Right renal pelvis (tissue), 4 donors: ENCODE measurements at places on chromosomes 12 and 14. TPM values are rescaled to one million over a fixed set of nuclear protein-coding genes. Genes with fewer than 3 reads are reported as not detected.

- peak; percentile 18 for DNase-seq
Observed at GRCh38 chr12:58703866-58704265, 216.4 kb downstream of the LRIG3 start.

- DNase-seq, result no peak
Observed at GRCh38 chr12:43245947-43246346, 306.1 kb downstream of the ADAMTS20 start.

- peak; percentile 35 for DNase-seq
Observed at GRCh38 chr14:50560931-50561285, 963 bp downstream of the ATL1 start.

GRCh38 chr14:60328583-60328982 is 79.6 kb downstream of the PPM1A start:
- DNase-seq, result no peak

The NUP37 gene
- polyA plus RNA-seq, result 37.1 TPM

The KRT86 gene
- not detected for polyA plus RNA-seq

The PTPRQ gene
- polyA plus RNA-seq, result 31.5 TPM

DNA sequence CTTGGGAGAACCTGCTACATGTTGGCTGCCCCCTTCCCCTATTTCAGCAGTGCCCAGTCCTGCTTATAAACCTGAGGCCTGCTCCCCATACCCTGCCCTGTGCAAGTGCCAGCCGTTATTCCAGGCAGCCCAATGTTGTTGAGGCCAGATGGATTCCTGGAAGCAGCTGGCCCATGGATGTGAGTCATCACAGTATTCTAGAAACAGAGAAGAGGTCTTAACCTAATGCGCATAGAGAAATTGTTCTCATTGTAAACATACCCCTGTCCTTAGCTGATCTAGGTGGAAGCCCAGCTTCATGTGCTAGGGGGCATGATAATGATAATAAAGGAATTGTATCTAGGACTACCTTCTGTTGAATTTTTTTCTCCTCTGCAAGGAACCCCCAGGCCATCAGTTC is 69.7 kb downstream of the TSPAN11 start:
- no peak for DNase-seq

The COX8C gene
- 0.45 TPM for polyA plus RNA-seq

The CRIP2 gene
- polyA plus RNA-seq, result 121 TPM

GRCh38 chr14:78424311-78424710 is 254.1 kb downstream of the NRXN3 start:
- DNase-seq, result no peak

The TBX3 gene
- 101 TPM for polyA plus RNA-seq

DNA sequence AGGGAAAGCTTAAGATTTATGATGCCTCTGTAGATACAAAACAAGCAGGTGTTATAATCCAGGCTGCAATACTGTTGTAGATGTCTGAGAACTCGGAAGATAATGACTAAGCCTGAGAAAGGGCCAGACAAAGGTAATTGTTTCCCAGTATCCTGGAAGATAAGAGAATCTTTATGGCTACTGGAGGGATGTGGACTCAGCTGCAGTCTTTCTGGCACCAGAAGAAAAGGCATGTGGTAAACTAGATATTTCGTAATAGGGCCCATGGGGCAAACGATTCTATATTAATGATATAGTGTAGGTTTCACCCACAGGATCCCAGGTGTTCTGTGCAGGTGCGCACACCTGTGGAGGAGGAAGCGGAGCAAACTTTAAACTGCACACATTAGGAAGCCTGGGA is 9.2 kb upstream of the APOLD1 start:
- DNase-seq, result no peak

The CBLN3 gene
- polyA plus RNA-seq, result 3.5 TPM

The ADGRD1 gene
- polyA plus RNA-seq, result 18.6 TPM

DNA sequence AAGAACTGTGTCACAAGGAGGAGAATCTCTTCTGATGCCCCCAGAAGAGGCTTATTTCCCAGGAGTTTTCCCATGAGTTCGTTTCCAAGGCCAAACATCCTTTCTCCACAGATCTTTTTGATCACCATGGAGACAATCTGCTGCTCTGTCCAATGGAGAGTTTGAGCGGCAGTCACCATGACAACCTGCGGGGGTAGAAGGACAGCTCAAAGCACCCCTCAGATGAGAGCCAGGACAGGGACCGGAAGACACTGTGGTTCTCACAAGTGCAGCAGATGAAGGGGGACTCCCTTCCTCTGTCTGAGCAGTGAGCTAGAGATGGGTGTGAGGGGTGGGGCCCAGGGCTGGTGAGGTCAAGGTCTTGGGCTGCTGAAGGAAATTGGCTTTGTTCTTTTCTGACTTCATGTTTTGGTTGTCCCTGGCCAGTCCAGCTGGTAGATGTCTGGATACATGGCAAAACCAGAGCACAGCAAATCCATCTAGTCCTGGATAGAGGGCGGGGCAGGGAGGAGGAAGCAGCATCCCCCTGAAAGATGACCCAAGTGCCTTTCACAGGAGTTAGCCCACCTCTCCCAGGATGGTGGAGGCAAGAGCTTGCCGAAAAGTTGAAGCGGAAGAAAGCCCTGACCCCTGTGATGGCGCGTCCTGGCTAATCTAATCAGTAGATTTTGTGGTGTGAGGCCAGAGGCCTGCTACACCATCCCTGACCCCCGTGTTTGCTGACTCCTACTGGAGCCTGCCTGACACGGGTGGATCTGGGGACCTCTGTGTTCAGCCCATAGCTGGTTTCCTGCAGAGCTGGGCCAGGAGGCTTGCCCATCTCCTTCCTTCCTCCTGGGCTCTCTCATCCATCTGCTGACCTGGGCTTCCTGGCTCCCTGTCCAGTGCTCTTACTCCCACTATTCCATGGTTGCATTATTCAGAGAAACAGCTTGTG is 24.4 kb downstream of the DHRS2 start:
- DNase-seq, result no peak

The DDX23 gene
- 94.5 TPM for polyA plus RNA-seq

The PDZRN4 gene
- polyA plus RNA-seq, result 4.3 TPM

GRCh38 chr14:66249544-66249943 is 236.6 kb upstream of the CCDC196 start:
- DNase-seq, result no peak

- DNase-seq, result no peak
Observed at GRCh38 chr12:12881151-12881909, 10.0 kb upstream of the GPRC5A start.

- DNase-seq, result no peak
Observed at GRCh38 chr12:89225401-89225800, 126.9 kb downstream of the DUSP6 start.

- no peak for DNase-seq
Observed at GRCh38 chr14:92400579-92401444, 77.8 kb downstream of the SLC24A4 start.

DNA sequence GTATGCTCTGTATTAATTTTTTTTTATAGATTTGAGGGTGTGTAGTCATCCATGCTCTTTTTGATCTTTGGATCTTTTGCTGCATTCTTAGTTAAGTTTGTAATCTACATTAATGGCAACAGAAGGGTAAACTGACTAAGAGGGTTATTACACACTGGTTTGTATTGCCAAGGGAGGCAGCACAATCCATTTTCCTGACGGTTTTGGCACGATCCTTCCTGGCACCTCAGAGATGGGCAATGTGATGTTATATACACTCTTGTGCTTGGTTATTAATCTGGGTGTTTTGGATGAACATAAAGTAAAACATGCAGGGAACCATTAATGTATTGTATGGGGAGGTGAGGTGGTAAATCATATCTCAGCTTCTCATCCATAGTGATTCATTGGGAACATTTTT is 98.8 kb upstream of the SLC38A2 start:
- no peak for DNase-seq

The MANSC4 gene
- 0.22 TPM for polyA plus RNA-seq

DNA sequence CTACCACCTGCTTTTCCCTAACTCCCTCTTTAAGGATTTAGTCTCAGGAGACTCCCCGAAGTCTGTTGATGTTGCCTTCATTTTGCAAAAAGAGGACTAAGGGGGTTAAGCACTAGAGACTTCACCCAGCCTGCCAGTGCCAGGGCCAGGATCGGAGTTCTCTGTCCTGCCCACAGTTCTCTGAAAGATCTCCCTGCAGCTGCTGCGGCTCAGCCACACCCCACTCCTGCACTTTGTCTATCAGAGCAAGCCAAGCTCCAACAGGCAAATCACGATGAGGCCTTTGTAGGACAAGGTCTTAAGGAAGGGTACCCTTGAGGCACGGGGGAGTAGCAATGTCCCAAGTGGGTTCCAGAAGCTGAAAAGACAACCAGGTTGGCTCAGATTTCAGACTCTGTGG is 148.8 kb upstream of the EGLN3 start:
- no peak for DNase-seq

GRCh38 chr14:103099081-103099732 is 4.7 kb downstream of the EXOC3L4 start:
- no peak for DNase-seq

The CLECL1 gene
- not detected for polyA plus RNA-seq

The ASCL4 gene
- polyA plus RNA-seq, result 0.07 TPM

DNA sequence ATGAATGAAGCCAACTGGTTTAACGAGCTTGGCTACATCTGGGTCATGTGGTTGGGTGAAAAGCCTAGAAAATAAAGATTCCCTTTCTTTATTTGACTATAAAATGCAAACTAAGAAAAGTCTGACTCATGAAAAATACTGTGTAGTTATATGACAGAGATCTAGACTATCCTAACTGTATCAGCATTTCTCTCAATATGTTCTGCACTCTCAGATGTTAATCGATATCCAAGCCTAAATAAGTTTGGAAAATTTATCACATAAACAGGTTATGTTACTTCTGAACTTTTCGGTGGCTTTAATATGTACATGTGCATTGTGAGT is 133.1 kb downstream of the DAAM1 start:
- no peak for DNase-seq

DNA sequence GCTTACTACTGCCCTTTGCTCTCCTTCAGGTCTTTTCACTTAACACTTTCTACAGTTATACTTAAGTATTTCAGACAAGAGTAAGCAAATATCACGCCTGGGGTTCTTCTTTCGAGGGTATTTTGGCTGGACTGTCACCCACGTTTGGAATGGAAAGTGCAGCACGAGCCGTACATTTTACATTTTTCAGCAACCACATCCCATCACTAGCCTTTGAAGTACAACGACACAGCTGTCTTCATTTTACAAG is 349 bp upstream of the FAM177A1 start:
- no peak for DNase-seq

The FAM90A1 gene
- 1.4 TPM for polyA plus RNA-seq

DNA sequence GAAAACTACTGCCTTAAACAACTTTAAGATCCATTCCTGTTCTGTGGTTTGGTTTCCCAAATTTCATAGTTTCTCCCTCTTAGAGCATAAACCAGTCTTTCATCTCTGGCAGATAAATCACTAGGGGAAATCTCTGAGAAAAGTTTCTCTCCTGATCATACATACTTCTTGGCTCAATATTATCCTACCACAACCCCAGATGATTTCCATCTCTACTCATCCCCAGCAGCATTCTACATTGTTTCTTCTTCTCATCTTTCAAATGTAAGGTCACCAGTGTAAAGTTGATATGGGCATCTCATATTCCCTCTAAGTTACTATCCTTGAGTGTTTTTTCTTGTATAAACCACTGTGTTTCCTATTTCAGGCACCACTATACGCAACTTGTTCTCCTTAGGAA is 45.9 kb upstream of the PLEKHG7 start:
- DNase-seq, result no peak

- DNase-seq, result no peak
Observed at GRCh38 chr14:96104469-96105057, 65.4 kb downstream of the C14orf132 start.

The ZDHHC22 gene
- polyA plus RNA-seq, result 0.38 TPM

The LRRC10 gene
- not detected for polyA plus RNA-seq

The DHH gene
- polyA plus RNA-seq, result 0.37 TPM

The PYGL gene
- polyA plus RNA-seq, result 18.2 TPM

- DNase-seq, result no peak
Observed at GRCh38 chr12:92224685-92225331, 79.2 kb upstream of the BTG1 start.

- DNase-seq, result no peak
Observed at GRCh38 chr12:102675672-102676071, 195.3 kb upstream of the IGF1 start.

The SLC25A47 gene
- not detected for polyA plus RNA-seq

The C14orf132 gene
- 34.7 TPM for polyA plus RNA-seq

DNA sequence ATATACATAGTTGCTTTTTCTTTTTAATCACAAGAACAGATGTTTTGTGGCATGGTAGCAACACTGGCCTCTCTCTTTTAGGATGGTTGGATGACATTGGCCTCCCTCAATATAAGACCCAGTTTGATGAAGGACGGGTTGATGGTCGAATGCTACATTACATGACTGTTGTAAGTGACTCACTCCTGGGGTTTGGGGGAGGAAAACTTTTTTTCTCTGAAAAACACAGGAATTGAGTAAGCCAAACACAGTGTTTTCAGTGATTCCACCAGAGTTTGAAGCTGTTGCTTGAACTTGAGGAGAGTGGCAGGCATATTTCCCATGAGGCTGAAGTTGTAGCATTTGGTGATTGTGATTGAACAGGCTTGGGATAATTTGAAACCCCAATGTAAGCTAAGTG is 13.7 kb upstream of the REP15 start:
- no peak for DNase-seq

DNA sequence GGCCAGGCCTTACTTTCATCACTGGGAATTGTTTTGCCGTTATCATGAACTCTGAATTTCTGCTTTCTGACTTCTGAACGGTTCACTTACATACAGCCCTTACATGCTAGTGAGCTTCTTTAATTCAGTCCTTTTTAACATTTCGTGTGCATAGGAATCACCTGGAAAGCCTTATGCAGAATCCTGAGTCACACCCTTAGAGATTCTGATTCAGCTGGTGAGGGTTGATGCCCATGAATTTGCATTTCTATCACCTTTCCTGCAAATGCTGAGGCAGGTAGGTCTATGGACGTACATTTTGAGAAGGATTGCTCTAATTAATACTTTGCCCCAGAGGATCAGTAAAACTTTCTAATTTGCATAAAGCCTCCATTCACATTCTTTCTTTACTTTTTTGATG is 44.0 kb downstream of the PPHLN1 start:
- no peak for DNase-seq

The PTPRR gene
- polyA plus RNA-seq, result 0.65 TPM

GRCh38 chr12:75322464-75322863 is 7.7 kb downstream of the CAPS2 start:
- DNase-seq, result no peak

DNA sequence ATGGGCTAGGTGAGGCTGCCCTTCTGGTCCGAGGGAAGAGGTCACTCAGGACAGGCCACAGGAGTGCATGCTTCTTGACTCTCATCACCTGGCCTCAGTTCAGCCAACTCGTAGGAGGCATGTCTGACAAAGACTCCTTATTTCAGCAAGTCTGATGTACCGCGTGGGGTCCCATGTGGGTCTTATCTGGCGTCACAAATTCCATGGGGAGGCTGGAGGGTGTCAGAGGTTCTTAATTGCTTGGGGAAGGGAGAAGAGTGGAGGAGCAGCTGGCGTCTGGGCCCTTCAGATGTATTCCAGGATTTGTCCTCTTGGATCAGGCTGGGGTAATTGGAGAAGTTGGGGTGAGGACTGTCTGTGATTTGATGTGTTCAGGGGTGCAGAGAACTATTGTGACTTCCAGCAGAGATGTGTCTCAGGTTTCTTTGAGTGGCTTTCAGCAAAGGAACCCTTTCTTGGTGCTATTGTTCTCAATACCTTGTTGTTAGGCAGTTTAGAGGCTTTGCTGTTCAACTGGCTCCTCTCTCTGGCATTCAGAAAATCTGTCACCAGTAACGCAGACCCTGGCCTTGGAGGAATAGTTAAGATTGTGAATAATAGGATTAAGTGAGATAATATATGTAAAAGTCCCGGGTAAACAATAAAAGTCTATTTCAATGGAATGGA is 60.1 kb downstream of the SUSD6 start:
- DNase-seq, result no peak

GRCh38 chr12:120194226-120194533 is 335 bp downstream of the GCN1 start:
- no peak for DNase-seq

- no peak for DNase-seq
Observed at GRCh38 chr14:65195042-65195719, 92.9 kb upstream of the MAX start.

GRCh38 chr14:102220031-102220430 is 80.3 kb downstream of the WDR20 start:
- DNase-seq, result no peak
